HCEC 1CT (cell line): ENCODE measurements at places on chromosomes 5 and 9.

- DNase-seq = no peak
These were observed 73.0 kb downstream of the EHMT1 start for GRCh38 chr9:137691646-137692351.

- no peak for DNase-seq
These were observed 225.2 kb downstream of the NPR3 start for GRCh38 chr5:32936329-32936728.

- no peak for DNase-seq
These were observed 13.0 kb upstream of the RAD23B start for GRCh38 chr9:107270082-107270481.

GRCh38 chr5:16794269-16794913, 141.7 kb downstream of the MYO10 start:
- DNase-seq = no peak

GRCh38 chr5:125032286-125032685, 285.8 kb upstream of the ZNF608 start:
- DNase-seq = peak; percentile 77
